ENCODE measurements at places on chromosomes 12 and 14.

DNA sequence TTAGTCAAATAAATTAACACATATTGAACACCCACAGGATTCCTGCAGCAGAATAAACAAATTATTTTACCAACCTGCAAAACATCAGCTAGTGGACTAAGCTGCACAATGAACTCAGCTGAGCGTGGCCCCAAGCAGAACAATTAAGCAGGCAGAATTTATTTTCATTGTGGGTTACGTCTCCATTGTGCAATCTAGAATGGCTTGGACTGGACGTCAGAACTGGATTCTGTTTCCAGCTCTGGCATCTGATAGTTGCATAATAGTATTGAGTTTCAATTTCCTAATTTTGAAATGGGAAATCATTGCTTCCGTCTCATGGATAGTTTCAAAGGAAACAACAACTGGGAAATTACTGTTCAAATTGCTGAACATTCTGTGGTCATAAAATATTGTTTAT is 35.5 kb upstream of the RERG start:
- DNase-seq = no peak

DNA sequence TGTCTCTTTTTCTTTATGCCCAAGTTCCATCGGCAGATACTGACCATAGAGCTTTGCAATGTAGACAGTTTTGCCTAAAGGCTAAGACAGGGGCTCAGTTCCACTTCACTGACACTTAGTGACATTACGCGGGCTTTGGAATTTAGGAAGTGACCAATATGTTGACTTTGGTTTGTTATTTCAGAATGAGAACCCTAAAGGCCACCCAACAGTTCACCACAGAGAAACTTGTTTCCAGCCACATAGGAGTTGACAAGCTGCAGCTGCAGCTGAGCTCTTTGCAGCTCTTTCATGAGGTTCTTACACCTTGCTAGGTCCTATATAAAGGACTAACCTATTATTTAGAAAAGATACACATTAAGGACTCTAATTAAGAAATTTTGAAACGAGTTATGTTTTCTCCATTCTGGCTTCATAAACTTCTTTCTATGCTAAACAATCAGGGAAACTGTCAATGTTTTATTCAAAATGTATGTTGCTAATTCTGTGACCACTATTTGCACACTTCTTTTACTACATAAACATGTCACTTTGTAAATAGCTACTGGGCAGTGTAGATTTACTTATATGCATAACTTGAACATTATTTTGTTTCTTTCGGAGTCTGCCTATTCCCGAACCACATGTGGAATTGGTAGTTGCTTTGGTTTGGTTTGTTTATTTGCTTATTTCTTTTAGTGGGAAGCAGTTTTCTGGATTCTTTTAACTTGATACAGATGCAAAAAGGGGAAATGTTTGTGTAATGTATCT is 18.5 kb upstream of the KLRD1 start:
- no peak for DNase-seq

DNA sequence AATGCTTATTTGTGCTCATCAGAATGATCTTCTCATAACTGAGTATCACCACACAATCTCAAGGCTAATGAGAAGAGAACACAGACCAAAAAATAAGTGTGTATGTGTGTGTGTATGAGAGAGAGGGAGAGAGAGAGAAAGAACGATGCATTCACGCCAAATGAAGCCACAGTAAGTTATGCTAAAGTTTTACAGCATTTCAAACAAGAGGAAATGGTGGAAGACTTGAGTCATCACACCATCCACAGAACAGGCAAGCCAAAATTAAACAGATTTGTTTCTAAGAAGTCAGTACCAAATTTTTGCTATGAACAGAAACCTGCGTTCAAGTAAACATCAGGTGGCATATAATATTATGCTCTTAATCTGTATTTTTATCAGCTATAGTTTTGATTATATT is 141.2 kb downstream of the MED13L start:
- DNase-seq = no peak

DNA sequence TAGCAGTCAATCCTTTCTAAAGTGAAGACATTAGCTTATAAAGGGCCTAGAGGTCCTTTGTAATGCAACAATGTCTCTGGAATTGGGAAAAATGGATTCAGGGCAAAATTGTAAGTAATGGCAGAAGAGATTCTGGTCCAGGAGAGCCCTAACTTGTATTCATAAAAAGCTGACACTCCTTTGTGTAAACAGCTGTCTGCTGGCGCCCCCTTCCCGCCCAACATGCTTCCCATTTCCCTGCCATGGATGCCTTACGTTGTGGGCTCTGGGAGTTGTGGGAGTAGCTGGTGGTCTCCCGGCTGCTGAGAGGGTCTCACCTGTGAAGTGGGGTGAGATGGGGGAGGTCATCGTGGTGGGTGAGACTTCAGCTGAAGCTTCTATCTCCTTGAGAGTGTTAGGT is 2.3 kb downstream of the ACRBP start:
- no peak for DNase-seq

DNA sequence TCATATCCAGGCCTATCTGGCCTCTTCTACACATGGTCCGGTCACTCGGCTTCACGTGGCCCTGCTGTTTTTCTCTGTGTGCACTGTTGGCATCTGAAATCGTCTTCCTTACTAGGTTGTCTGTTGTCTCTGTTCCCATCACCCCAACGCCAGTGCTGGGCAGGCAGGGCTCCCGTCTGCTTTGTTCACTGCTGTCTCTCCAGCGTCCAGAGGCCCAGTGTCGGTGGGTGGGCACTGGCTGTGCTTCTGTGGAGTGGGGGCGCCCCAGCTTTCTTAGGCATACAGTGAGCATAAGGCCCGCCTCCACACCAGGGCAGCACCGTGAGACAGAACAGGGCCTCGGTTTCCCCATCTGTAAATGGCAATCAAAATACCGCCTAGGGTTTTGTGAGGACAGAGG is 153.1 kb downstream of the BCL11B start:
- DNase-seq = no peak

DNA sequence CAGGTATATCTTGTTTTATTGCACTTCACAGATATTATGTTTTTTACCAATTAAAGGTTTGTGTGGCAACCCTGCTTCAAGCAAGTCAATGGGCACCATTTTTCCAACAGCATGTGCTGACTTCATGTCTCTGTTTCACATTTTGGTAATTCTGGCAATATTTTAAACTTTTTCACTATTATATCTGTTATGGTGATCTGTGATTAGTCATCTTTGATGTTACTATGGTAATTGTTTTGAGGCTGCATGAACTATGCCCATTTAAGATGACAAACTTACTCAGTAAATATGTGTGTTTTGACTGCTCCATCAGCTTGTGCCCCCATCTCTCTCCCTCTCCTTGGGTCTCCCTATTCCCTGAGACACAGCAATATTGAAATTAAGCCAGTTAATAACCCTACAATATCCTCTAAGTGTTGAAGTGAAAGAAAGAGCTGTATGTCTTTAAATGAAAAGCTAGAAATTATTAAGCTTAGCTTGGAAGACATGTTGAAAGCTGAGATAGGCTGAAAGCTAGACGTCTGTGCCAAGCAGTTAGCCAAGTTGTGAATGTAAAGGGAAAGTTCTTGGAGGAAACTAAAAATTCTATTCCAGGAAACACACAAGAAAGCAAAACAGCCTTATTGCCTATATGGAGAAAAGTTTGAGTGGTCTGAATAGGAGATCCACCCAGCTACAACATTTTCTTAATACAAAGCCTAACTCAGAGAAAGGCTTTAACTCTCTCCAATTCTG is 365.1 kb downstream of the ATP23 start:
- DNase-seq = no peak

GRCh38 chr12:27580561-27581330 is 56.7 kb downstream of the PPFIBP1 start:
- DNase-seq = no peak

GRCh38 chr12:24997970-24998582 is 49.2 kb upstream of the BCAT1 start:
- peak; percentile 58 for DNase-seq

- DNase-seq = no peak
Observed at GRCh38 chr14:77318006-77318553, 2.6 kb downstream of the POMT2 start.

DNA sequence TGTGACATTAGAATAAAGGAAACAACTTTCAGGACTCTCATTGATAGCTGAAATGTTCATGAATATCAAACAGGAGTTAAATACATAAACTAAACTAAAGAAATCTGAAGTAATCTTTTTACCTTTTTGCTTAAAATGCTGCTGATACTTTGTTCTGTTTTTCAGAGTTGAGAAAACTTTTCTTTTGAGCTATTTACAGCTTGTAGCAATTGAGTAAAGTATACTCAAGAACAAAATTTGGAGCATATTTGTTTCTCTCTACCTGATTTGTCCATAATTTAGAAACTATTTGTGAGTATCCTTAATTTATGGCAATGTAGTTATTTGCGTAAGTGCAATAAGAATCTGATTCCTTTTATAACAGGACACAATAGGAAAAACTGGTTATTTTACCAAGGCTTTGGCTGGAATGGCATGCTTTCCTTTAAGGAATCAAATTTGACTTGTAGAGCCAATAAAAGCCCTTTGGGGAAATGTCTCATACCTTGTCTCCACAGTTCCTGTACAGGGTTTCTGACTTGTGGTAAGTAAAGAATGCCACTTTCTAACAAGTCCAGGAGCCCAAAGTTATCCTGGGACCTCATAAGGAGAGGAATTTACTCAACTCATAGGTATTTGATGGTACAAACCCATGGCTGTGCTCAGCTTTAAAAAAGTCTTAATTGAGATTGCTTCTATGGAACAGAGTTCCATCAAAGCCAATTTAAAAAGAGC is 195.7 kb downstream of the TMEM117 start:
- no peak for DNase-seq

GRCh38 chr14:51365241-51365965 is 125.4 kb downstream of the TMX1 start:
- no peak for DNase-seq

DNA sequence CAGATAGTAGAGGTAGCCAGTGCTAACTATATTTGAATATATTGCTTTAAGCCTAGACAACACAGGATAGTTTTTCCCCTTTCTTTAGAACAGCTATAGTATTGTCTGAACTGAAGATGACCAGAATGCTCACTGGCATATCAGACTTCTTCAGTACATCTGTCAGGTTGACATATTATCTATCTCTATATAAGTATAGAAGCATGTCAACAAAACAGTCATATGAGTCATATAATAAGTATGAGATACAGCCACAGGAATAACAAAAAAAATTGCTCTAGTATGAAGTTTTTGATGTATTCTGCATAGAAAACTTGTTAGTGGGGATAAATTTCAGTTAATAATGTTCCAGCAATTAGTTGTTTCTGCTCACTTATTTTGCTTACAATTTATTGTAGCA is 767.7 kb downstream of the LRFN5 start:
- DNase-seq = no peak

DNA sequence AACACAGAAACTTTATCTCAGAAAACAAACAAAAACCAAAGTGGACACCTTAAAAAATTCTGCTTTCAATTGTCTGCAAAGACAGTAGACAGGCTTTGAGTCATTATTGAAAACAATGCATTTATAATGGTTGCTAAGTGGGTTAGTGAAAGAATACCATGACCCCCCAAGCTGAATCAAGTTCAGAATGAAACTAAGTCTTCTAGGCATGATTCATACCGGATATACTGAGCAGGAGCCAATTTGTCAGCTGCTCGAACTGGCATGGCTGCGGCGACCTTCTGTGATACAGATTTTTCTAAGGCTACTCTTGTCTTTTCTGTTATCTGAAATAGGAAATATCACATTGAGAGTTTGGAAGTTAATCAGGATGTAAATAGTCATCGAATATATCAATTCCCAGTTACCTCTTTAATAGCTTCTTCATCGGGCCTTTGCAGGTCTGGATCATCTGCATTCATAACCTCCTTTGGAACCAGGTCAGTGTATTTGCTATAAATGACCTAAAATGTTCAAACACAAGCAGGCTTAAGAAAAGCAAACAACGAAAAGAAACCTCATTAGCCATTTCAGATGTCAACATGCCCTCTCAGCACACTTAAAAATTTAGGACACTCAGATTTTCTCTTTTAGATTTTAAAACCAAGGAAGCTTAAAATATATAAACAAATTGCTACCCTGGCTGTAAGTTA is 22.3 kb downstream of the SNW1 start:
- DNase-seq = no peak

DNA sequence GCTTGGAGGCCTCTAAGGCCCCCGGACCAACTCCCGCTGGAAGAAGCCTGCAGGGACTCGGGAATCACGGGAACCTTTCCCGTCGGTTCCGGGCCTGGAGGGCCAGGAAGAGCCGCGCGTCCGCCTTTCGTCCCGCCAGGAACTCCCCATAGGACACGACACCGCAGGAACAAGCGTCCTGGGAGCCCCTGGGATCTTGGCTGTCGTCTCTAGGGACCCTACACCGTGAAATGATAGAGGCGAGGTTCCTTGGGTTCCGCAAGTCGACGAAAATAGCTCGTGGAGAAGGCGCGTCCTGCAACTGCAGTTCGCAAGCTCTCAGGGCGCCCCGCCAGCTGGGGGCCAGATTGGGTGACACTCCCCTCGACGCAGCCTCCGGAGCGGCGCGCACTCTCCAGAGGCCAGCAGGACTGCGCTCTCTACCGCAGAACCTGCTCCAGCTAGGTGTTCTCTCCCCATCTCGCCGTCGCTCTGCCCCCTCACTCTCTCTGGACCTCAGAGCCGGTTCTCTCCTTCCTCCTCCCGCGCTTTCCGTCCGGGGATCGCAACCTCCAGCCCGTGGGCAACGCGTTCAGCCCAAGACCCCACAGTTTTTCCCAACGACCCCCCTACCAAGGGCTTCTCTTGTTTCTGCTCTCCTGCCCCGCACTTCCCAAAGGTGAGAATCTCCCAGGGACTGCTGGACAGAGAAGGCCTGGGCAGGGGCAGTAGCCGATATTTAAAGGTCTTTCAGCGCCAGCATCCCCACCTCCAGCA is 776 bp downstream of the BMP4 start:
- no peak for DNase-seq

- DNase-seq = peak; percentile 27
Observed at GRCh38 chr12:77995436-77996167, 164.9 kb downstream of the NAV3 start.

DNA sequence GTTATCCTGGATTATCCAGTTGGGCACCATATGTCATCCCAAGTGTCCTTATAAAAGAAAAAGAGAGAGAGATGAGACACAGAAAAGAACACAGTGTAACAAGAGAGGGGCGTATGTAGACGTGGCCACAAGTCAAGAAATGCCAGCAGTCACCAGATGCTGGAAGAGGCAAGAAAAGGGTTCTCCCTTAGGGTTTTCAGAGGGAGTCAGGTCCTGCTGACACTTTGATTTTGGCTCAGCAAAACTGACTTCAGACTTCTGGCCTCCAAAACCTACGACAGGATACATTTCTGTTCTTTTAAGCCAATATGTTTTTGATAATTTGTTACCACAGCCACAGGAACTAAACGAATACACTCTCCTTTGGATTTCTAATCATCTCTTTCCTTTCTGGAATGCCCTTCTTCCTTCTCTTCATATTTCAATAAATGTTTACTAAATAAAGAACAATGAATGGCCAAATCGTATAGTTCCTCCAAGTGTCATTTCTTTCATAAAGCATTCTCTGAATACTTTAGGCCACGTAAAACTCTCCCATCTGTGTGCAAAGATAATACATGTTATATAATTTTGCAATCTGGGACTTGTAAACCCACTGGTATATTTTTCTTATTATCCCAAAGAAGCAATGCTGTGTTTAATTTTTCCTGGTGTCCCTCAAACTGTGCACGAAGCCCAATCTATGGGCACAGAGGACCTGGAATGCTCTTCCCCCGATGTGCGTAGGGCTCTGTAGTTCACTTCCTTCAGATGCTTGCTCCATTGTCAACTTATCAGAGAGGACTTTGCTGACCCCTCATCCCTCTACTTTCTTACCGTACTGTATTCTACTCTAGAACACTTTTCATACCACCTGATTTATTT is 303.6 kb downstream of the CEP128 start:
- DNase-seq = no peak

Data from AG04450 (cell line).